NCI-H1417 treated with DMSO at 0.1 percent for 48 hours (cell line): ENCODE measurements at places on chromosomes 2 and 18.

DNA sequence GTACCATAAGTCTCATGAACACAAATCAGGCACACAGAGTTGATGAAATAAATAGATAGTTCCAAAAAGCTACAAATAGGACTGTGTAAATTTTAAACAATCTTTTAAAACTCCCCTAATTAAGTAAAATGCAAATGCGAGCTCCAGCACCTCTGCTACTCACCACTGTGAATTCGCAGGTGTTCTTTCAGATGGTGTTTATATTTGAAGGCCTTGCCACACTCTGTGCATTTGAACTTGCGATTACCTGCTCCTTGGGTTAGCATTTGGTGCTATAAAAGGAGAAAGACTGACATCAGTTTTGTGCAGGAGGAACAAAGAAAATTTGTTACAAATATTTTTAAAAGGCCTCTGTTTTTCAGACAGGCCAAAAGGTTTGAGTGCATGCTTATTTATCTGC is 118.9 kb downstream of the ZEB2 start:
- DNase-seq, result no peak

- DNase-seq, result no peak
Observed at GRCh38 chr2:38661306-38661705, 4.6 kb upstream of the GALM start.

DNA sequence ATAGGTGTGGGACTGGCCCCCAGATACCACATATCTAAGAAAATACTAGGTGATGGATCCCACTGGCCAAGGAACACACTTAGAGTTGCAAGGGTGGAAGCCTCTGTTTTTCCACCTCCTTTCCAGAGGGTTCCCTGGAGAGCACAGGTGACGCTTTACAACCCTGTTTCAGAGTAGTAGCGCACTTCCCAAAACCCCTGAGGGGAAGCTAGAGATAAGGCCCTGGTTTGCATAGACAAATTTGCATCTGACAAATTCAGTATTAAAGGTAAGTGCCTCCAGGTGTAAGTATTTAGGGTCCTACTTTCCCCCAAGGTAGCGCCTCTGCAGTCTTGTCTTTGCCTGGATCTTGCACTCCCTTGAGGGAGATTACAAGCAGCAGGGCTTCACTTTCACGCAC is 474 bp upstream of the CERKL start:
- no peak for DNase-seq

DNA sequence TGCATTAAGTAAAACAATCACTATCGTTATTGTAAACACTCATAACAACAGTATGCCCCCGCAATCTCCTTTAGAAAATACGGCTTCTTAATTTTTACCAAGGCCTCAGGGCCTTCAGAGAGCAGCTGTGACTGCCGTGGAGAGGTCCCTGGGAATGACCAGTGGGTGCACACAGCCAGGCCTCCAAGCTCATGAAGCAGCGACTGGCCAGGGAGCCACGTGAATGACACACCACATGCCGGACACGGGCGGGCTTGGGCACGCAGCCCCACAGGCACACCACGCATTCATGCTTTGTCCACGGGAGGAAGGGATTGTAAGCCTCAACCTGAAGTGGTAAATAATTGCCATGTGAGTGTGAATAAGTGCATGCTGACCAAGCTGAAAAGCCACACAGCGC is 121.0 kb downstream of the EIPR1 start:
- DNase-seq, result no peak

DNA sequence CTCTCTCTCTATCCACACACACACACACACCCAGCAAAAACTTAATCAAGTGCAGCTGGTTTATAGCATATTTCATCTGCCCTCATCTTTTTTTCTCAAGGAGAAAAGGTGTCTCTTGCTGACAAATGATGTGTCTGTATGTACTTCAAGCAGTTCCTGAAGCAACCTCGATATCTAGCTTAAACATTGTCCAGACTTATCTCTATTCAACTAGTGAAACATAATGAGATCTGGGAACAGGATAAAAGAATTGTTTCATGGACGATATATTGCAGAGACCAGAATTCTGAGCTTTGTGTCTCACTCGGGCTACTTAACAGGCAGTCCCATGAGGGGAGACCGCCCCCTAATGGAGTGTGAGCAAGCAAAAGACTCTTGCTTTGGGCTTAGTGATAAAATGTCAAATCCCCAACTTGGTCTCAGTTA is 929.2 kb upstream of the SOX11 start:
- peak; percentile 11 for DNase-seq

GRCh38 chr2:139813340-139813739 is 1033.2 kb upstream of the NXPH2 start:
- no peak for DNase-seq

DNA sequence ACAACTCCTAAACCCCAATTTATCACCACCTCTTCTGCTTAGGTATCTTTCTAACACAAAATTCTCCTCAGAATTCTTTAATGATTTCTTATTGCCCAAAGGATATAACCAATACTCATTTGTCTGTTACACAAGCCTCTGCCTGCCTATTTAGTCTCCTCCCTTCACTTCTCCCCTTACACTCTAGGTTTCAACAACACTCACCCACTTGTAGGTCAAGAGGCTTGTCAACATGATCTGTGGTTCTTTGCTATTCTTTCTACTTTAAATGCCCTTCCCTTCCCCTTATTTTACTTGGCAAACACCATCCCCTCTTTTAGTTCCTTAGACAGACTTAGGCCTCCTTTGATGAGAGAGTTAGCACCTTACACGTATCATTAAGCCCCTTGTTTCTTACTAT is 69.0 kb upstream of the C2orf15 start:
- no peak for DNase-seq

- DNase-seq, result no peak
Observed at GRCh38 chr2:183123959-183124221, 353 bp upstream of the NUP35 start.

DNA sequence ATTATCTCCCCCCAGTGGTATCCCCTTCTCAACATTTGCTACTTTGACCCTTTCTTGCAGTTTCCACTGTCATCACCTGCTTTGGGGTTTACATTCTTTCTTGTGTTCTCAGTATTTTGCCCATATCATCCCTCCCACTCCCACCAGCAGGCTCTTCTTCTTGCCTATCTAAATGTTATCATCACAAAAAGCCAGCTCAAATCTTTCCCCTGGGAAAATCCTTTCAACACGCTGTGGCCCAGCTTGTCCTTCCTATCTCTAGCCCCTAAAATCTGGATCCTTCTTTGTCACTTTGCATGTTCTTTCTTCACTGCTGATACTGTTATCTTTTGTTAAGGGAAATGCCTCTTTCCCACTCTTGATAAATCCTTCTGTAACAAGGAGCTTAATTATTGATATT is 138.2 kb downstream of the RAD51AP2 start:
- DNase-seq, result no peak

- DNase-seq, result no peak
Observed at GRCh38 chr2:44722026-44722625, 219.4 kb upstream of the SIX3 start.

DNA sequence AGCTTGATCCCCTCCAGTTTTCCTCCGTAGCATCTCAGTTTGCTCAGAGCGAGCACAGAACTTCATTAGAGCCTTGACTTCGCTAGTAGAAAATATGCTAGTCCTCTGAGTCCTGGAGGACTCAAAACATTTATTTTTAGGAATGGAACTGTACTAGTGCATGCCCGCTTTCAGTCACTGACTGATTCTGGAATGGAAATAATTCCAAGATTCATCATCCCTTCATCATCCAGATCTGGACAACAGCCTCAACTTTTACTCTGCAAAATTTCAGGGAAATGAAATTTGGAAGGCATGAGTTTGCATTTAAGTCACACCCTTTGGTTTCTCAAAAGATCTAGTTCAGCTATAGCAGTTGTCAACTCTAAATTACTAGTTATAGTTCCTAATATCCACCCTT is 304.6 kb downstream of the XIRP2 start:
- no peak for DNase-seq

- no peak for DNase-seq
Observed at GRCh38 chr2:37529830-37530415, 141.5 kb downstream of the CDC42EP3 start.

GRCh38 chr2:181910028-181910831 is 18.7 kb downstream of the ITPRID2 start:
- DNase-seq, result no peak

DNA sequence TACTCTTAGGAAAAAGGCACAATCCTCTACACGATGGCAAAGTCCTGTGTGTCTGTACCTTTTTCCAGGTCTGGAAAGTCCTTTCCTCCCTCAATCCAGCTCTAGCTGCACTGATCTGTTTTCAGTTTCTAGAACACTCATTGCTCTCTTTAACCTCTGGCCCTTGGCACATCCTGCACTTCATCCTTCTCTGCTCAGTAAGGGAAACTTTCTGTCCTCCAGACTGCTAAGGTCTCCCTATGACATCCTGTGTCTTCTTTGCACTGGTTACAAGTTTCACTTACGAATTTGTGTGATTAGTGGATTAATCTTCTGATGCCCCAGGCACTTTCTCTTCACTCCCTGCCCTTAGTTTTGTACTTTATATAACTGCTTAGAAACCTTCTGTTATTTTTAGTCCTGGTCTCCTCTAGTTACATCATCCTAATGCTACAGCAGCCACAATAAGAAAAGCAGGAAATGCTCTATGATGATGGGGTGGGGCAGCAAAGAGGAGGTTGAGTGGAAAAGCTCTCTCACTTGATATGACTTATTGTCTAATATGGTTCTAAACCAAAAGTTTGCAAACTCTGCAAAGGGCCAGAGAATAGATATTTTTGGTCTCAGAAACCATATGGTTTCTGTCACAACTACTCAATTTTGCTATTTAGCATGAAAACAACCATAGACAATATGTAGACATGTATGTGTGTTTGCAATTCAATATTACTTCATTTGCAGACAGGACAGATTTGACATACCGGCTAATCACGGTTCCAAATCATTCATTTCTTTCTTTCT is 568.2 kb downstream of the THSD7B start:
- DNase-seq, result no peak

GRCh38 chr2:117064021-117064420 is 750.5 kb upstream of the DDX18 start:
- DNase-seq, result no peak
